ENCODE measurements at places on chromosomes 1 and 21. TPM values are rescaled to one million over a fixed set of nuclear protein-coding genes. Genes with fewer than 3 reads are reported as not detected.
A peak's percentile ranks its signal among the peaks of the same experiment; 100 is the strongest.

GRCh38 chr1:192579010-192579738, 3.6 kb downstream of the RGS1 start:
- no peak for DNase-seq

Gene RGS13
- 3.2 TPM for total RNA-seq

DNA sequence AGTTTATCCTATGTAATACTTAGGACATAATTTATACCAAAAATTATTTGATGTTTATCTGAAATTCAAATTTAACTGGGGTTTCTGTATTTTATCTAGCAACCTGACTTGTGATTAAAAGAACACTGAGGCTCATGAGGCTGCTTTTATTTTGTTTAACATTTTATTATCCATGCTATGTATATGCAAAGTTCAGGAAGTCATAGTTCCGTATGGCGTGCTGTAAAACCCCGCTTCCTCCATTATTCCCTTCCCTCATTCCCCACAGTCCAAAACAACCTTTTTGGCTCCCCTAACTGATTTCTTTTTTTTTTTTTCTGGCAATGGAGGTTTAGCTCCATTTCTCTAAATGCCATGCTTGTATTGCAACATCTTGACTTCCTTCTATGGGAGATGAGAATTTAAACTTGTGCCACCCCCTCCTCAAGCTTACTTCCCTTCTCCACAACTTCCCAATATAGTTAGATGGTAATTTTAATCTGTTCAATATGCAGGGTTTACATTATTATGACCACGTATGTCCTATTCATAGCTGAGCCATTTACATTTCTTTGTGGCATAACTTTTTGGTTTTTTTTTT, 138.0 kb upstream of the DNAH14 start:
- no peak for DNase-seq

Gene BEND5
- 1.7 TPM for total RNA-seq

DNA sequence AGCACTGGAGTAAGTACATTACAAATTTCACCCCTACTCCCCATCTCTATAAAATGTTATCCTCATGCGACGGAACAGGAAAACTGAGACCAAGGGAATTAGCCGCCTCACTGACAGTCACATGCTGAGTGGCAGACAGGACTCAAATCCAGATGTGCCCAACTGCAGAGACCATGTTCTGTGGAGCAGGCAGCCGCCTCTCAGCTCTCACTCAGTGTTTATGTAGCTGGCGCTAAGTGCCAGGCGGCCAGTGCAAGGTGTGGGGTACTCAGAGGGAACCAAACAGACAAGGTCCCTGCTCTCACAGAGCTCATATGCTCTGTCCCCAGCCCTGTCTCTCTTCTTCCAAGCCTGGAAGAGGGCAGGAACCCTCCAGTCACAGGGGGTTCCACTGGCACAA, 5.1 kb downstream of the CAPZB start:
- no peak for DNase-seq

Gene HSD11B1
- total RNA-seq, result 25.8 TPM

Gene CRP
- 0.69 TPM for total RNA-seq

Gene MEX3A
- 0.30 TPM for total RNA-seq

Gene PGLYRP4
- total RNA-seq, result not detected

Gene OR2T2
- not detected for total RNA-seq

DNA sequence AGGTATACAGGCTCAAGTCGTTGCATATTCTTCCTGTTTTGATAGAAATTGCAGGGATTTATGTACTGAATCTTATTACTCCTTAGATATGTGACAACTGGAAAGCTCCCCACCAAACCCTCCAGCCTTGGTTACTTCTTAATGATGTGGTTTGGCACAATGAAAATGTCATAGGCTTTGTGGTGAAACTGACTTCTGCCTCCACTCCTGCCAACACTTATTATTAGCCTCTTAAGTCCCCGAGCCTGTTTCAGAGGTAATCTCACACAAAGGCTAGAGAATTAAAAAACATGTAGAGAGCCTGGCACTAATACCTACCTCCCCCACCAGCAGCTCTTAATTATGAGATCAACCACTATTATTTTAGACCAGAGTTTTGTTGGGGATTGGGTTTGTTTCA, 4.2 kb downstream of the COX20 start:
- no peak for DNase-seq

Gene S100A2
- 11.9 TPM for total RNA-seq

GRCh38 chr1:220957233-220957605, 78.0 kb downstream of the HLX start:
- peak; percentile 43 for DNase-seq

Gene FAAH
- total RNA-seq, result 34.1 TPM

DNA sequence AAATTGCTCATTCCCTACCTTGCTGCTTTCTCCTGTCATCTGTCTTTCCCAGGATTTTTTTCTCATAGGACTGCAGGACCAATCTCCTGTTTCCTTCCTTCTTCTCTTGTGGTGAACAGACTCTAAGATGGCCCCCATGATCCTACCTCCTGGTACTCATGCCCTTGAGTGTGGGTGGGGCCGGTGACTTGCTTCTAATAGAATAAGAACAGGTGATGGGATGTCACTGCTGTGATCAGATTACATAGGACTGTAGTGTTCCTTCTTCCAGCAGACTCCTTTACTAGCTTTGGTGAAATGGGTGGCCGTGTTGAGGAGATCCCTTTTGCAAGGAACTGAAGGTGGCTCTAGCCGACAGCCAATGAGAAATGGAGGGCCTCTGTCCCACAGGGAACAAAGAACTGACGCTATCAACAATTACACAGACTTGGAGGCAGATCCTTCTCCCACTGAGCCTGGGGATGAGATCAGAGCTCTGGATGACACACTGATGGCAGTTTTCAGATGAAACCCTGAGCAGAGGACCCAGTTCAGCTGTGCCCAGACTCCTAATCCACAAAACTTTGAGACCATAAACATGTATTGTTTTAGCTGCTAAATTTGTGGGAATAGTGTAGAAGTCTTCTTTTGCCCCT, 7.5 kb downstream of the GSTM3 start:
- no peak for DNase-seq

DNA sequence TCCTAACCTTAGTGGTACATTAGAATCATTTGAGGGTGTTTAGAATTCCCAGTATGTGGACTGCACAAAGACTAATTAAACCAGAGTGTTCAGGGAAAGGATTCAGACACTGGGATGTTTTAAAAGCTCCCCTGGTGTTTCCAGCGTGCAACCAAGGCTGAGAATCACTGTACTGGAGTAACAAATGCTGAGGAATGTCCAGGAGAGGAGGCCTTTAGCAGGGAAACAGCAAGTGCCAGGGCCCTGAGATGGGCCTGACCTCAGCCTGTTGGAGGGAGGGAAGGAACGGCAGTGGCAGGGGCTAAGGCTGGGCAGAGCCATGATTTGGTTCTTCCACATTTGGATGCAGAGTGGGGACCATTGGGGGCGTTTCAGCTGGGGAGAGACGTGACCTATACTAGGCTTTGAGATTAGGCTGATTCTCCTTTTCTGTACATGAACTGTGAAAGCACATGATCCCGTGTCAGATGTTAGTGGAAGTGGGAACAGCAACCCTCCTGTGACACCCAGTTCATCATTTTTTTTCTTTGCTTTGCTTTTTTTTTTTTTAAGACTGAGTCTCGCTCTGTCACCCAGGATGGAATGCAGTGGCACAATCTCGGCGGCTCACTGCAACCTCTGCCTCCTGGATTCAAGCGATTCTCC, 49.3 kb downstream of the KANK4 start:
- DNase-seq, result no peak

Gene NR5A2
- total RNA-seq, result 2.1 TPM

DNA sequence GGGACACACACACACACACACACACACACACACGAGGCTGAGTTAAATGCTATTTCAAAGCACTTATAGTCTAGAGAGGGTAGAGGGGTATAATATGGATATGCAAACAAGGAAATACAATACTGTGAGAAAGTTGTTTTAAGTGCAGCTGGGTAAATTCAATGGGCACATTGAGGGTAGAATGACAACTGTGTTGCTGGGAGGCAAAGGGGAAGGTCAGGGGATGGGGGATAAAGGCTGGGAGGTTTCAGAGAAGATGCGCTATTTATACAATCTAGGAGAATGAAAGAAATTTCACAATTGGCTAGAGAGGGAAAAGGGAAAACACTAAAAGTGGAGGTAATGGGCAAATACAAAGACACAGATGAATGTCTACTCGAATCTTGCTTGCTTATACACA, 19.4 kb downstream of the EXTL2 start:
- DNase-seq, result no peak

DNA sequence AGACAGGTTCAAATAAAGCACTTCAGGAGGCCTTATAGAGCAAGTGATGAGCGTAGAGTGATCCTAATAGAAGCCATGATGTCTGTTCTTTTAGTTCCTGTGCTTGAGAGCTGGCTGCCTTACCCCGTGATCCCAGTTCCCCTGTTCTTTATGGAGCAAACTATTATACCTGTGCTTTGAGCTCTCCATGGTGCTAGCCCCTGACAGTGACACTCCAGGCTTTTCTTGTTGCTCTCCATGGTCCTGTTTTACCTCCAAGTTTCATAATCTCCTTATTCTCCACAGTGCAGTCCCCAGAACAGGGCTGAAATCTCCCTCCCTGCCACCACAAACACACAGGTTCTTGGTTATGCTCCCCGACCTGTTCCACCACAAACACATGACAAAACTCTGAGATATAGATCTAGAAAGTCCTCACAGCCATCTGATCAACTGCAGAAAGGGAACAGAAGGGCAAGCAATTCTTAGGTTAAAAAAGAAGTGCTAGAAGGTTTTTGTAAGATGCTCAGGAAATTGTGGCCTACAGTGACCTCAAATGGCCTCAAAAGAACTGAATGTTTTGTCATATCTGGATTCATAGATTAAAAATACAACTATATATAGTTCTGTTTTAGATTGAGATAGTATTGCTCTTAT, 6.0 kb downstream of the CADM3 start:
- DNase-seq, result no peak

DNA sequence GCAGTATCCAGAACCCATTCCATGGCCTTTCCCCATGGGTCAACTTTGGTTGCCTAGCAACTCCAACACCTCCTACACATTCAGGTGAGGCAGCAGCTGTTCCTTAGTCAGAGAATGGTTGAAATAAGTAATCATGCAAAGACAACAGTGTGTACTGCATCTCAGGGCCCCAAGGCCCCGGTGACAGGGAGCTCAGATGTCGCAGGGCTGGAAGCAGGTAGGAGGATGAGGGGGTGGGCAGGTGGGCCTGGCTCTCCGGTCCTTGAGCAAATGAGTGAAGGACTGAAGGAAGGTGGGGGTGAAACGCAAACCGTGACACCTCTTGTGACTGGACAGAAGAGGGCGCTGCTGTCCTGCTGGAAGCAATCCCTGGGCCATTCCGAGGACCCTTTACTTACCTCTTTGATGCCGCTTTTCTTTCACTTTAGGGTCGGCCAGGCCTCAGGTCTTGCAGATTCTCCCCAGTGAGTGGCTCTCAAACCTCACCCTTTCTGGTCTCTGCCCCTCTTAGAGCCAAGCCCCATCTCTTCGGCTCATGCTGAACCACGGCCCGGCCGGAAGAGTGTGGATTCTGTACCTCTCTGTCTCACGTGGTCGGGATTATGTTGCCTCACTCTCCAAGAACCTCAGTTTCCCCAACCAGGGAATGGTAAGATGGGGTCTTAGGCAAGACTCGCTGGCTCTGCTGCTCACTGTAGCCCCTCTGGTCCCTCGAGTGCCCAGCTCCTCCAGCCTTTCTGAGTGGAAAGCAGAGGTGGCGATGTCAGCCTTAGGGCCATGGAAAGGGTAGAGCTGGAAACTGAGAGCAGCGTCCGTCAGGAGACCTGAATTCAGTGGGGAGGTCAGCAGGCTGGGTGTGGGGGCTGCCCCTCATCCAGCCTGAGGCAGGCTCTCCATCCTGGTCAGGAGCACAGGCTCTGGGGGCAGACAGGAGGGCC, 5.6 kb upstream of the KCNA10 start:
- DNase-seq, result no peak

Gene NRIP1
- 37.3 TPM for total RNA-seq

GRCh38 chr1:79006564-79006963, at the start of gene ADGRL4:
TSS of gene ADGRL4 (minus strand) at chr1:79006730. CDS start at chr1:79006654, 76 bp downstream.
- DNase-seq, result peak; percentile 22

DNA sequence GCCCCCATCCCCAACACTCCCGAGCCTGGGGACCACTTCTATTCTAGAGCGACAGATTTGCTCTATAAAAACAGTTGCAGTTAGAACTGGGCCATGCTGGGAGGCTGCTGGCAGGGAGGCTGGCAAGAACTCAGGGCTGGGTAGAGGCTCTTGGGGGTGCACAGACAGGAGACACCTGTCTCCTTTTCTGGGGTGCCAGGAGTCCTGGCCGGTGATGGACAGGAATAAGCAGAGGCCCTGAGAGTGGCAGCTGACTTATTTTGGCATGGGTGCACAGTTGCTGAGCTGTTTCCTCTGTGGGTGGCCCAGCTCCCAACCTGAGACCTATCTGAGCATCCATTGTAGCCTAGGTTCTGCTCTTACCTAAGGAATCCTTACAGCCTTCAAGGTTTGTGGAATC, 39.2 kb upstream of the TMPRSS2 start:
- no peak for DNase-seq

DNA sequence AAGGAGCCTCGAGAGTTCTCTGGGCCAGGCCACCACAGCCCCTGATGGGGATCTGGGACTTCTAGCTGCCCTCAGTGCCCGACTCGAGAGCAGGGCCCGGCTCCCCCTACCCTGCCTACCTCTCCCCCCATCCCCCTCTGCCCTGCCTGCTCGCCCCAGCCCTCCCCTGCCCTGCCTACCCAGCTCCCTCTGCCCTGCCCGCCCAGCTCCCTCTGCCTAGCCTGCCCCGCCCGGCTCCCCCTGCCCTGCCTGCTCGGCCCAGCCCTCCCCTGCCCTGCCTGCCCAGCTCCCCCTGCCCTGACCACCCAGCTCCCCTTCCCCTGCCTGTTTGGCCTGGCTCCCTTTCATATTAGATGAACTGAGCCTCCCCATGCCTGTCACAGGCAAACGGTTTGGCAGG, 117.4 kb upstream of the TMEM51 start:
- no peak for DNase-seq

DNA sequence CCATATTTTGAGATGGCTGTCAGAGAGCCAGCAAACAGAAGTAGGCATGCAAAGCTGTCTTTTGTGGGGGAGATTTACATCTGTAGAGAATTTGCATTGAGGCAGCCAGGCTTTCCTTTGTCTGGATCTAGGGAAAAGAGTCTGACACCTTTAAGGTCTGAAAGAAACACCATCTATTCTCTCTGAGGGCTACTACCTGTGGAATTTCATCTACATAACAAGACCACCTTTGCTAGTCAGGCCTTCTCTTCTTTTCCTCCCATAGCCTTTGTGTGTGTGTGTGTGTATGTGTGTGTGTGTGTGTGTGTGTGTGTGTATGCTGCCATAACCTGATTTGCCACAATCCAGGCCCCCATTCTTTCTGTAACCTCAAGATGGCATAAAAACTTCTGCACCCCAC, 28.4 kb upstream of the DMRTB1 start:
- no peak for DNase-seq

Gene CRYBG2
- 18.9 TPM for total RNA-seq
